CD8-positive, alpha-beta T cell (primary cell): ENCODE measurements at places on chromosomes 12 and 14.

DNA sequence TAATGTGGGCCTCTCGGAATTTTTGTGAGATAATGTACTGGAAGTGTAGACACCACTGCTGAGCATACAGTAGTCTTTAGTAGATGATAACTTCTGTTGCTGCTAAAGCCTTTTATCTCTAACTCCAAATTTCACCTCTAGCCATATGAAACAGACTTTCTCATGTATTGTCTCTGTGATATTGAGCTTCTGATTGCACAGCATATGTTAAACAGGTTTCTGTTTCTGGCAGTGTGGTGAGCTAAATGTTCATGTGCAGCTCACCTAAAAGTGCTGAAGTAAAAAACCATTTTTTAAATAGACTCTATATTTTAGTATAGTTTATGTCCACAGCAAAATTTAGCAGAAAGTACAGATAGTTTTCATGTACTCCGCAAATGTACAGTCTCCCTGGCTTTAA lies 89.3 kb upstream of the ALX1 start:
- no peak for DNase-seq

DNA sequence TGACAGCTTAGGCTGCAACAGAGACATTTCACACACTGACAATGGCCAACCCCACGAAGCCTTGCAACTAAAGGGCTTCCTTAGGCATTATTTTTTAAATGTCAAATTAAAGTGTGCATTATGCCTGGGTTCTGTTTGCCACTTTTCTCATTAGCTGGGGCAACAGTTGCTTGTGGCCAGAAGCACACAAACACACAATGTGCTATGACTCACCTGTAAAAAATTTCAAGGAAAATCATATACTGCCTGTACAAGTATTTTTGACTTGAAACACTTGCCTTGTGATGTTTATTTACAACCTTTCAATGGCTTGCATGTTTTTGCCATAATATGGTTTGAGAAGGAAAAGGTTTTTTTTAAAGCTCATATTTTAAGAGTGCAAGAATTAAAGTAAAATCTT lies 1.9 kb downstream of the NTN4 start:
- no peak for DNase-seq

DNA sequence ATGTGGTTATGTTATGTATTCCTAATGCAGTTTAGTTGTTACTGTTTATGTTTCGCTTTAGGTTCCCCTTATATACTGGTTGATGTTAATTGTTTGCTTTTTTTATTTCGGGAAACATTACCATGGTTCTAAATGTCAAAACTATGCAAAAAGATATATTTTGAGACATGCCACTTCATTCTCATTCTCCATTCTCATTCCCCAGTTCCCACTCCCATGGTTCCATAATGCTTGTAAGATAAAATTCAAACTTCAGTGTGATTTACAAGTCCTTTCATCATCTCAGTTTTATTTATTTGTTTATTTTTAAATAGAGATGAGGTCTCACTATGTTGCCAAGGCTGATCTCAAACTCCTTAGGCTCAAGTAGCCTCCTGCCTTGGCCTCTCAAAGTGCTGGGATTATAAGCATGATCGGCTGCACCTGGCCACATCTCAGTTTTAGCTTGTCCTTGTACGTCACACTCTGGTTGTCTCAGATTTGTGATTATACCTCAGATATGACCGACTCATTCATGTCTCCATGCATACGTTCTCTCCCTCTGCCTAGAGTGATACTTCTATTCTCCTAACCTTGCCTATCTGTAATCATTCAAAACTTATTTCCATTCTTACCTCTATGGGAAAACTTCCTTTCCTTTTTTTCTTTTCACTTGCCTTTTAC lies 407.8 kb upstream of the RGS6 start:
- DNase-seq, result no peak

- DNase-seq, result peak; percentile 56
These were observed 11.9 kb downstream of the SCNN1A start for GRCh38 chr12:6363330-6364043.

- no peak for DNase-seq
These were observed 168.1 kb downstream of the C12orf42 start for GRCh38 chr12:103327676-103328075.

GRCh38 chr14:92341791-92342190 lies 18.8 kb downstream of the SLC24A4 start:
- no peak for DNase-seq

GRCh38 chr14:87131879-87132278 lies 861.1 kb downstream of the GALC start:
- no peak for DNase-seq

DNA sequence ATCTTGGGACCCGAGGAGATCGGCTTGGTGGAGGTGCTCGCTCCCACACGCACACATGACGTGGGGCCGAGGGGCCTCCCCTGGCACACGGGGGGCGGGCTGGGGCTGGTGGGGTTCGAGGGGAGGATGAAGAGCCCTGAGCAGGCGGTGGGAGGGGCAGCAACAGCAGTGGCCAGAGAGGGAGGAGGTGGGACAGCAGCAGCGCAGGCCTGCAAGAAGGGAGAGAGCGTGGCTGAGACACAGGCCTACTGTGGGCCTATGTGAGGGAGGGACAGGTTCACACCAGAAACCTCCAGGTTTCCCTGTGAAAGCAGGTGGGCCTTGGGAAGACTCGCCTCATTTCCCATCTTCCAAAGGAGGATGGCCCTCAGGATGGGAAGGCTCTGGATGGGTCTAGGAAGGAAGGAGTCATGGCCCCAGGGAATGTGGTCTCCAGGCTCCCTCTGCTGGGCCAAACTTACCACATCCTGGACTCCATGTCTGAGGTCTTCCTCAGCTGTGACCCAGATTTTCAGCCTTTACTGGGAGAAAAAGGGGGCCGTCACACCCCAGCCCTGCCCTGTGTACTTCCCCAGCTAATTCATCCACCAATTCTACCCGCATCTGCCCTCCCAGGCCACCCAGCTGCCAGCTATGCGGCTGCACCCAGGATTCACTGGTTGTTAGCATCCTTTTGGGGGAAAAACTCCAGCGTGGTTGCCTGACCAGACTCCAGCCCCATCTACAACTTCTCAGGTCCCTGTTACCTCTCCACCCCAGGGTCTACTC lies 2.8 kb downstream of the PIANP start:
- DNase-seq, result peak; percentile 54

DNA sequence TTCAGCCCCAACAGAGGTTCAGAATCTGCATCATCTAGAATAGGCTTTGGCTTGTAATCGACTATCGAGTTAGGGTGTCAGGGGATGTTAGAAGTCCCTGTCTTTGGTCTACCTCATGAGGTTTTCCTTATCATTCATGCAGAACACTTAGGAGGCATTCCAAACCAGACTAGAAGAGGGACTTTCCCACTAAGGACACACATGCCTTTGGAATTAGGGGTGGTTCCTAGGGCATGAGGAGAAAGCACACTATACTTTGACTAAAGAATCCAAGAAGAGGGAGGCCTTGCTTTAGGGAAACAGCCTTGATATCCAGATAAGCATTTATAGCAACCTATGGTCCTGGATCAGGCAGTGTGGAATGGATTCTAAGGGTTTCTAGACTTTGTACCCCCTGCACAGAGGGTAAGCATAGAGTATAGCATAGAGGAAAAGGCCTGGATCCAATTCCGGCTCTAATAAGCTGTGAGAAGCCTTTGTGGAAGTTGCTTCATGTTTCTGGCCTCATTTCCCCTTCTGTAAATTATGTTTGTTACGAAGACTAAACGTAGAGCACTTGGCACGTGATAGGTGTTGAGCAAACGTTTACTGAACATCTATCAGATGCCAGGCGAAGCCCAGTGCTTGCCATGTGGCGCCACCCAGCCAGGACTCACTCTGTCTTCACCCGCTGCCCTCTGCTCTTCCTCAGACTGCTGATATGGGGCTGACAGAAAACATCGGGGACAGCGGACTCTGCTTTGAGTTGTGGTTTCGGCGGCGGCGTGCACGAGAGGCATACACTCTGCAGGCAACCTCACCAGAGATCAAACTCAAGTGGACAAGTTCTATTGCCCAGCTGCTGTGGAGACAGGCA lies 13.2 kb downstream of the ZNF219 start:
- DNase-seq, result no peak

GRCh38 chr14:63401646-63402045 lies 82.9 kb upstream of the GPHB5 start:
- no peak for DNase-seq

GRCh38 chr12:106238146-106238545 lies 9.7 kb downstream of the CKAP4 start:
- DNase-seq, result no peak

GRCh38 chr12:98939926-98940325 lies 294.8 kb downstream of the APAF1 start:
- DNase-seq, result no peak

GRCh38 chr14:52650774-52651173 lies 44.6 kb downstream of the ERO1A start:
- DNase-seq, result no peak

GRCh38 chr14:81412779-81413178 lies 12.7 kb upstream of the STON2 start:
- DNase-seq, result no peak

DNA sequence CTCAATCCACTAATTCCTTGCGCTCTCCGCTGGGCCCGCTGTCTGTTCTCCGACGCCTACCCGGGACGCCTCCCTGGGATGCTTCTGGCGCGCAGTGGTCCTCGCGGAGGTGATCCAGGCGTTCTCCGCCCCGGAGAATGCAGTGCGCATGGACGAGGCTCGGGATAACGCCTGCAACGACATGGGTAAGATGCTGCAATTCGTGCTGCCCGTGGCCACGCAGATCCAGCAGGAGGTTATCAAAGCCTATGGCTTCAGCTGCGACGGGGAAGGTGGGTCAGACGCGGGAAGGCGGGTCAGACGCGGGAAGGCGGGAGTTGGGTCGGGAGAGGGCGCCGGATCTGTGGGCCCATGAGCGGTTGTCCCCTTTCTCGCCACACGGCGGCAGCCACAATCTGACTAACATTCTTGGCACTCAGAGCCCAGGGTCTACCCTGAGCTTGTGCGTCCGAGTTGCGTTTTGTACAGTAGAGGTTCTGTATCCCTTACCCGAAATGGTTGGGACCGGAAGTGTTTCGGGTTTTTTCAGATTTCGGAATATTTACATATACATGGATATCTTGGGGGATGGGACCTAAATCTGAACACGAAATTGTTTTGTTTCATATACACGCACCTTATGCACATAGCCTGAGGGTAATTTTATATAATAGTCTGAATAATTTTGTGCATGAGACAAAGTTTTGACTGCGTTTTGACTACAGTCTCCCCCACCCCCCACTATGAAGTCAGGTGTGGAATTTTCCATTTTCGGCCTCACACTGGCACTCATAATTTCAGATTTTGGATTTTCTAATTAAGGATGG lies 762 bp downstream of the C12orf57 start:
- DNase-seq, result peak; percentile 89

DNA sequence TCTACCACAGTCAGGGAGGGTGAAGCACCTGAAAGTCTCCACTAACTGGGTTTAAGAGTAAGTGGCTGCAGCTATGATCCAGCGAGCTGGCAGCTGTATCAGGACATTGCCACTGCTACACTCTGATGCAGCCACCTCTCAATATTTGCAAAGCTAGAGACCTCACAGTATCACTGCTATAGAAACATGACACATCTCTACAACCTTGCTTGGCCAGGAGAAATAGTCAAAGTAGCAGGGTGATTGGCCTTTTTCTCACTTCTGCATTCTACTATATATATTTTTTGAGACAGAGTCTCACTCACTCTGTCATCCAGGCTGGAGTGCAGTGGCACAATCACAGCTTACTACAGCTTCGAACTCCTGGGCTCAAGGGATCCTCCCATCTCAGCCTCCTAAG lies 9.3 kb upstream of the FMNL3 start:
- DNase-seq, result no peak

DNA sequence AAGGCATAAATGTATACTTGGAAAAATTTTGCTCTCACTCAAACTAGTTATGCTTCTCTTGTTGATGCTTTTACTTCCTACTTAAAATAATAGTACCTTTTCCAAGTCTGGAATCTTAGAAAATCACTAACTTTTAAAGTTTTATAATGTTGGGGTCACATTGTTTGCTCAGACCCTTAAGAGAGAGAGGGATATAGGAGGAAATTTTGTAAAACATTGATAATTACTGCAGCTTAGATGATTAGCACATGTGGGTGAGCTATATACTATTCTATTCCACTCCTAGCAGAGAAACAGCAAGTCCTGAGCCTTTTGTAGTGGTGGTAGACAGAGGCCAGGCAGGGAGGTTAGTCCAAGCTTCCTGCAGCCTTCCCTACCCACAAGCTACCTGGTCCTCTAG lies 13.4 kb downstream of the EID3 start:
- DNase-seq, result no peak

DNA sequence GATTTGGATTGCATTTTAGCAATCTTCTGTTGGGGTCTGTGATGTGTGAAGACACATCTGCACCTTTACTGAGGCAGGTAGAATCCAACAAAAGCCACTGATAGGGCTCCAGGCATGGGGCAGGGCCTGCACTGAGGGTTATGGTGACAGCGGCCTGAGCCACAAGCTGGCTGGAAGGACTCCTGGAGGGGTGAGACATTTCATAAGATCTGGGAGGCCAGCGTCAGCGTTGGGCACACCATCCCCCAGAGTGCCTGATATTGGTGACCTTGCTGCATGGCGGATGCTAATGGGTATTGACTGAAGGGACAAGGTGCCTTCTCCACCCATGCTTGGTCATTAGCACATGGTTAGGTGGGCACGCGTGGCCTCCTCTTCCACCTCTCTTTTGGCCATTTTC lies 187.6 kb downstream of the CACNA1C start:
- no peak for DNase-seq

GRCh38 chr14:45709541-45709940 lies 456.5 kb upstream of the MIS18BP1 start:
- DNase-seq, result no peak

DNA sequence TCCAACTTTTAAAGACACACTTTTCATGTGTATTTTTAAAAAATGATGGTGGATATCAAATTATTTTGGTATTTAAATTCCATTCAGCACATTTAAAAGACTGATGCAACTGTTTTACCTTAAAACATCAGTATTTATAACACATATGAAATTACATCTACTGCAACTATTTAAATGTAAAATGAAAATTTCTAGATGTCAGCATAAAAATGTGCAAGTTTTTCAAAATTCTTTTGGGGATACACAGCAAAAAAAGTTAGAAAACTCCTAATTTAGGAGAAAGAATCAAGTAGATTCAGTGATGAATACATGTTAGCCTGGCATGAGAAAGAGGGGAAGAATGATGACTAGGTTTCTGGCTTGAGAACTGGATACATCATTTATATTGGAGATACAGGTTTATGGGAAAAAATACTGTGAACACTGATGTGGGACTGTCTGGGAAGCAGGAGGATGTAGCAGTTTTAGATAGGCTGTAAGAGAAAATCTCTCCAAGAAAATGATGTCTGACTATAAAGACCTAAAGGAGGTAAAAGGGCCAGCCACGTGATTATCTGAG lies 9.2 kb downstream of the SOS2 start:
- DNase-seq, result no peak

DNA sequence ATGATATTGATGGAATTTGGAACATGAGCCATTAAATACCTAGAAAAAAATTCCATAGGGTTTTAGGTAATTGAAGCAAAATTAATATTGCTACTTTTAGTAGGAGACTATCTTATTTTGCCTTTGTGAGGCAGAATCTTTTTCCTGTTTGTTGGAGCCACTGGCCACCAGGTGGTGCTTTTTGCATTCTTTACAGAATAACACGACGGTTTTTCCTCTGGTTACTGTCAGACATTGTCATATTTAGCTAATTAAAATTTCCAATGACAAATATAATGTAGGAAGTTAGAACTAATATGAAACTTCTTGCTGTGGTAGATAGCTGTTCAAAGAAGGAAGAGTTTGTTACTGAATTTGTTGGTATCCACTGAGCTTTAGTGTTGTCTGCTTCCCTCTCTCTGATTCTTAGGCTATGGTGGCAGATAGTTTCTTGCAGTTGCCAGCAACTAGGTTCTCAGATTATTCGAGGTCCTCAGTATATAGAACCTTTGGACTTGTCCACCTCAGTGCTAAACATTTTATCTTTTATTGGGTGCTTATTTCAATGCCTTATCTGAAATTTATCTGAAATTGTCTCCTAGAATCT lies 25.7 kb downstream of the RAB21 start:
- DNase-seq, result peak; percentile 65
